ENCODE measurements at places on chromosomes 5 and 9.

GRCh38 chr9:94663640-94664039 is 24.3 kb upstream of the FBP1 start:
- DNase-seq = no peak

- no peak for DNase-seq
These were observed 57.4 kb downstream of the IRF1 start for GRCh38 chr5:132433141-132433540.

DNA sequence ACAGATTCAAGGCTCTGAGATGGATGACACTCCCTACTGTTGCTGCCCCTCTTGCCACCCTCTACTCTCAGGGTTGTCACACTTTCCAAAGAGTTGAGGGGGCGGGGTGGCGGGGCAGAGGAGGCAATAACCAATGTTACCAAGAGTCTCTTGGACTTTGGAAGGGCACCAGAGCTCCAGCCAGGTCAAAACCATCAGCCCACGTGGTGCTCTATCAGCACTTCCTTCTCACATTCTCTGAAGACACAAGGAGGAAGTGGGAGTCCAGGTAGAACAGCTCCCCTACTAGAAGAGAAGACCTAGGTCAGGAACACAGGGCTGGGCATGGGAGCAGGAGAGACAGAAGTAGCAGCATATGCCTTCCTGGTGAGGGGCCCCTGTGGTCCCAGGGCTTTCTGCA is 33.0 kb upstream of the PIK3R1 start:
- no peak for DNase-seq

DNA sequence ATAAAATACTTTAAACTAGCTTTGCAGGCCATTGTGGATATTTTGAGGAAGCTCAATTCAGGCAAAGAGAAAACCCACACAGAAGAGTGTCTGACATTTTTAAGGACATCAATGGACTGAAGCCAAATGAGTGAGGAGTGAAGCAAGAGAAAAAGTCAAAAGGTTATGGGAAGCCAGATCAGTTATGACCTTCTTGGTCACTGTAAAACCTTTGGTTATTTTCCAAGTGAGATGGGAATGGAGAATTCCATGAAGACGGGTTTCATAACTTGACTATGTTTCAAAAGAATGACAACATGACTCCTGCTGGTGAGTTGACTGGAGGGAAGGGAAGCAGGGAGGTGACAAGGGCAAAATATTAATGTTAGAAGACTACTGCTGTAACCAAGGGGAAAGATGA is 585.2 kb downstream of the EFNA5 start:
- no peak for DNase-seq

DNA sequence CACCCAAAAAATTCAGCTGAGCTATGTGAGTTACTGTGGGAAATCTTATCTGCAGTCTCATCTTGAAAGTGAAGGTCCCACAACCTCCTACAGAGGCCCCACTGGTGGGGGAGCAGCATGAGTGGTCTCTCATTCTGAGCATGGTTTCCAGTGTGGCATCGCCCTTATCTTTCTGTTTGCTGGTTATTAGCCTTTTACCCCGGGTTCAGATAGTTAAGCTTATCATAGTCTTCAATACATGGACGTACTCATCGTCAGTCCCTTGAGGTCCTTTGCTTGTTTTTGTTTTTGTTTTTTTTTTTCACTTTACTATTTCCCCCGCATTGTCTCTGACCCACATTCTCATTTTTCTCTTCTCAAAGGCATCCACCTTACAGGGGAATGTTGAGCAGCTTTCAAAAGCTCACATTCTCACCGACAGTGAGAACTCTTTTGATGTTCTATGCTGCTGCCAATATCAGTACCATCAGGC is 7.7 kb upstream of the HAVCR2 start:
- DNase-seq = no peak

- no peak for DNase-seq
These were observed 1.5 kb downstream of the BTF3 start for GRCh38 chr5:73499756-73500155.

DNA sequence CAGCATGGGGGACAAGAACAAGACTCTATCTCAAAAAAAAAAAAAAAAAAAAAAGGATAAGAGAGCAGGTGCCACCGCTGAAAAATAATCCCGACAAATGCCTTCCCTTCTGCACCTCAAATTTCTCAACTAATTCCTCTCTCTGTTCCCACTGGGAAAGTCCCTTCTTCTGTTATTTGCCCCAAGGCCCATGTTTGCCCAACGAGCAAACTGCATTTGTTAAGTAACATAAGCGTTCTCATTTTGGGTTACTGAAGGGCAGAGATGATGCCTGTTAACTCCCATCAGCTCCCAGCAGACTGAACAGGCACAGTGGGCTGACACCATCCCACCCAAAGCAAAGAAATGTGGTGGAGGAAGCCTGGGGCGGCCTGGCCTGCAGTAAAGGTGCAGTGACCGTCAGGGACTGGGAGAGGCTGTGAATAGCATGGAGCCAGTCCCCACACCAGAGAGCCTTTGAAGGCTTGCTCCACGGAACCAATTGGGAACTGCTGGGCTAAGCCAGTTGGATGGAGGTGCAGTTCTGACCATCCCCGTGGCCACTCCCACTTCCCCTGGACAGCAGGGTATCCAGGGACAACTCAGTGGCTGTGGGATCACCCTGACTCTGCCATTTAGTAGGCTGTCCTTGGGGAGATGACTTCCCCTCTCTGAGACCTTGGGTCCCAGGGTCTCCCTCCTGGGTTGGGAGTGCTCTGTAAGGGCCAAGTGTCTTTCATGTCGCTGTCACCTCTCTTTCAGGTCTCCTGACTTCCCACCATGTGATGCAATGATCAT is 149.7 kb upstream of the IER5L start:
- no peak for DNase-seq

DNA sequence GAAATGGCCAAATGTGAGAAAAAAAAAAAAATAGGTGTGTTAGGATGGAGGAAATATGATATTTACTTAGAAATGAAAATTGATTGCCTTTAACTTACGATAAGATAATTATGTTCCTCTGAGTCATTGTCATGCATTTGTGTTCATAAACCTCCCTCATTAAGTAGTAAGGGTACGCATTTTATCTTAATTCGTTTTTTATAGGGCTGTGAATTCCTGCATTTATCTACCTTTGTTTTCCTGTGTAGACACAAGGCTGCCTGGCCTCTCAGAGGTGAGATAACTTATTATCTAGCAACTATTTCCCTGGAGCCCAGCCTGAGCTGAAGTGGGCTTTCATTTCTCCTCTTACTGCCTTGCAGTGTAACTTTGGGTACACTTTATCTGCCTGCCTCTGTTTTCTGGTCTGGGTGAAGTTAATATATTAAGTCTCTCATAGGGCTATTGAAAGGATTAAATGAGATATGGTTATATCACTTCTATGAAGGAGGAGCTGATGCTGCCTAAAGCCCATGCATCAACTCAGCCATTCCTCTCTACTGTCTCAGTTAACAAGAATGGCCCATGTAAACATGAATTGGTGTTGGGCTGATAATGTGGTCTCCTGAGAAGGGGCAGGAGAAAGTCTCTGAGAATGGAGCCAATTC is 103.8 kb upstream of the KLF4 start:
- no peak for DNase-seq

DNA sequence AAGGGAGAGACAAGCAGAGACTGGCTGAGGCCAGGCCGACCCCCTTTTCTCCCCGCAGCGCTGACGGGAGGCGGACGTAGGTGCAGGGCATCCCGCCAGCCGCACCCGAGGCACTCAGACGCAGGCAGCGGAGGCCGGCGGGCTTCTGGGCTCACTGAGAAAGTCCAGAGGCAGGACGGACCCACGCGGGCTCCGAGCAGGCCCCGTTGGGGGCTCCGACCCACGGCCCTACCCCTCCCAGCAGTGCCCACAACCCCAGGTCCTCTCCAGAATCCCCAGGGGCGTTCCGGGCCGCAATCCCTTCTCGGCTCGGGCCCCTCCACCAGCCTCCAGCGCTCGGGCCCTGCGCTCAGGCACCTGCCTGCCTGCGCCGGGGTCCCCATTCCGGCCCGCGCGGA is 543 bp downstream of the MTMR12 start:
- DNase-seq = peak; percentile 55

DNA sequence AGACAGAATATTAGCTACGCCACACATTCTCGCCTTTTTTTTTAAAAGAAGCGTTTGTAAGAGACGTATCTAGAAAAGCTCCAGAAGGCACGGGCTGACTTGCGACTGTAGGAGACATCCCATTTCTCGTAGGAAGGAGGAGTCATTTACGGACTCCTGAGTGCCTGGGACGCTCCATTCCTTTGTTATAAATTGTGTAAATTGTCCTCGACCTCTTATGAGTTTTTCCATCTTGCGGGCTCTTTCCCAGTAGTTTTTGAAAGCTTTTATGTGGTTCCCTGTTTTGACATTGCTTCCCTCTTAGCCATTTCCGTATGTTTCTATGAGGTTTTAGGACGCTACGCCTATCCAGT is 1.0 kb downstream of the RABL6 start:
- DNase-seq = peak; percentile 43

GRCh38 chr5:74127381-74128320 is 501.7 kb downstream of the ARHGEF28 start:
- DNase-seq = no peak

GRCh38 chr5:169003721-169004541 is 297.0 kb downstream of the SLIT3 start:
- DNase-seq = no peak

- DNase-seq = no peak
These were observed 134.9 kb downstream of the PRDM6 start for GRCh38 chr5:123223921-123224320.

GRCh38 chr5:923281-923873 is 30.7 kb downstream of the TRIP13 start:
- peak; percentile 77 for DNase-seq

DNA sequence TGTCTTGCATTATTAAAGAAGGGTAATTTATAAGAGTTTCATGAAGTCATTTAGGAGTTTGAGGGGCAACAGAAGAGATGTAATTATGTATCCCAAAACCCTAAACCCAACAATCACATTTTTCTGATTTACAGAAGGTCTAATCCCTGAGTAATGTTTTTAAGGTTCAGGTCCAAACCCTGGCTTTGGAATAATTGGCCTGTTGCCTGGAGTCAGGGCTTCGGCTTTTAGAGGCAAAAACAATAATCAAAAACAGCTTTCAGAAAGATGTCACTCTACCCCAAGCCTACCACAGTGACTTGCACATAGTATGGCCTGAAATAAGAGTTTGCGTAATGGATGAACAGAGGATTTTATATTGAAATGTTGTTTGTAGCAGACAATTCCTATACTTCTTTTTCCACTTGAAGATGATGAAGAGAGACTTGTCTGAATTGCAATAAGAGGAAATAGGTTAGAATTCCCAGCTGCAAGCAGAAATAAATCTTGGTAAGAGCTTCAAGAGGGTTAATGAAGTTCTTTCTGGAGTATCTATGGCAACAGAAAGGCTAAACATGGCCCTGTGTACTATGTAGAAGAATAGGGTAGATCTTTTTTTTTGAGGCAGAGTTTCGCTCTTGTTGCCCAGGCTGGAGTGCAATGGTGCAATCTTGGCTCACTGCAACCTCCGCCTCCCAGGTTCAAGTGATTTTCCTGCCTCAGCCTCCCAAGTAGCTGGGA is 152.0 kb downstream of the GPBP1 start:
- no peak for DNase-seq

DNA sequence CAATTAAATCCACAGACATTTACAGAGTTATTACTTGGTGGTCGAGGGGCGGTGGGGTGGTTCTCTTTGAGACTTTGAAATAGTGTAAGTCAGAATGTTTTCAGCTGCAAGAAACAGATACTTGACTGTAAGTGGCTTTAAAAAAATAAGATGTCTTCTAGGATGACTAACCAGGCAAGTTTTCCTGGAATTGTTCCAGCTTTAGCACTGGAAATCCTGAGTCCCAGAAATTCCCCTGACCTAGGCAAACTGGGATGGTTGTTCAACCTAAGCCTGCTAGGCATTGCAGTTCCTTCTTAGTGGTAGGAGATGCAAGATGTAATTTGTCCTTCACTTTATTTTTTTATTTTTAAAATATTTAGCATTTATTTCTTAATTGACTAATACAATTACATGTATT is 169.5 kb upstream of the POC5 start:
- DNase-seq = no peak

DNA sequence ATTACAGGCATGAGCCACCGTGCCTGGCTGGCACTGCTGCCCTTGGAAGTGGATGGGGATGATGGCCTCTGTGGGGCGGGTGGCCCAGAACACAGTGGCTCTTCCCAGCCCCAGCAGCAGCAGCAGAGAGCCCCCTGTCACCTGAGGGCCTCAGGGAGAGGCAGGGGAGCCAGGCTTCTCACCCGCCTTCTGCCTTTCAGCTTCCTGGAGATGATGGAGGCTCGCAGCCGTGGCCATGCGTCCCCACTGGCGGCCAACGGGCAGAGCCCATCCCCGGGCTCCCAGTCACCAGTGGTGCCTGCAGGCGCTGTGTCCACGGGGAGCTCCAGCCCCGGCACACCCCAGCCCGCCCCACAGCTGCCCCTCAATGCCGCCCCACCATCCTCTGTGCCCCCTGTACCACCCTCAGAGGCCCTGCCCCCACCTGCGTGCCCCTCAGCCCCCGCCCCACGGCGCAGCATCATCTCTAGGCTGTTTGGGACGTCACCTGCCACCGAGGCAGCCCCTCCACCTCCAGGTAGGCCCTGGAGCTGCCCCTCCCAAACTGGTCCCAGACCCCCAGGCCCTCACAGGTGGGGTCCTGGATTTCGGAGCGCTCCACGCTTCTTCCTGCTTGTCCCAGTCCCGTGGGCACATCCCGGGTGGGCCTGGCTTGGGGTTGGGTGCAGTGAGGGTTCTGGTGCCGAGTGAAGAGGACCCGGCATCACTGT is 5.0 kb upstream of the AJM1 start:
- DNase-seq = no peak

DNA sequence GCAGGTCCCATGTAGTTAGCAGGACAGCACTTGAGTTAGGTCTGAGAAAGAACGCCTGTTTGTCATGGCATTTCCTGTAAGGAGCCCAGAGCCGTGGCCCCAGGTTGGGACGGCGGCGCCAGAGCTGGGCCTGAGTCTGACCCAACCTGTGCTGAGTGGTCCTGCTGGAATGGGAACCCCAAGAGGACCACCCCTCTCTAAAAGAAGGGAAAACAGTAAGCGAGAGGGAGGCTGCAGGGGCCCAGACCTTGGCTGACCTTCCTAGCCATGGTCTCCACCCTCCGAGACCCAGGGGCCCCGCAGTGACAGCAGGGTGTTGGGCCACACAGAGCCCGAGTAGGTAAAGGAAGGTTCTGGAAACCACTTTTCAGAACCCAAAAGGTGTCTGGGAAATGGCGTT is 1.8 kb upstream of the LRRC14B start:
- DNase-seq = no peak

DNA sequence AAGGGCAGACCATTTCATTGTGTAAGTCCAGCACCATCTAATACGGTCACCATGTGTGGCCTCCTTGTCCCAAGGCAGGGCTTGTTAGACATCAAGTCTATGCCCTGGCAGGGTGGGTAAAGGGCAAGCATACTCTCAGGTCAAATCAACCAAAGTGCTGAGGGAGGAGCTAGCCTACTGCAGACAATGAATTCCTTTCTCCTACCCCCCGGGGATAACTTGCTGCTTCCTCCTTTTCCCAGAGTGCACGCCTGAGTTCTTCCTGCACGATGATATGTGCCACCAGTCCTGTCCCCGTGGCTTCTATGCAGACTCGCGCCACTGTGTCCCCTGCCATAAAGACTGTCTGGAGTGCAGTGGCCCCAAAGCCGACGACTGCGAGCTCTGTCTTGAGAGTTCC is 71.4 kb downstream of the RFK start:
- no peak for DNase-seq

All from KBM-7 (cell line).